ENCODE measurements at places on chromosomes 13 and 19.

DNA sequence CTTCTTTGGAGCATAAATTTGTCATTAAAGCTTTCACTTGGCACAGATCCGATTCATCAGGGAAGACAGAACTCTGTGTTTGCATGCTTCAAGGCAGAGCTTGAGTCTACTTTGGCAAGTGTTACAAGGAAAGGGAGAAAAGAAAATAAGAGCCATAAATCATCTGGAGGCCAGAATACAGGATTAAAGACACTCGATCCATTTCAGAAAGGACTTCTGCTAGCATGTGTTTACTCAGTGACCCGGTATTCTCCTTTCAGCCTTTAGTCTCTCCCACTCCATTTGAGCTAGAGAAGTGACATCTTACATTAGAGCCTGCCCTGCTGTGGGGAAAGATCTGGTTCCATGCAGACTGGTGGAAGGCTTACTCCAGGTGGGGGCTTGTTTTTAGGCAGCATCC is 306.4 kb downstream of the KLF5 start:
- DNase-seq, result peak; percentile 13

DNA sequence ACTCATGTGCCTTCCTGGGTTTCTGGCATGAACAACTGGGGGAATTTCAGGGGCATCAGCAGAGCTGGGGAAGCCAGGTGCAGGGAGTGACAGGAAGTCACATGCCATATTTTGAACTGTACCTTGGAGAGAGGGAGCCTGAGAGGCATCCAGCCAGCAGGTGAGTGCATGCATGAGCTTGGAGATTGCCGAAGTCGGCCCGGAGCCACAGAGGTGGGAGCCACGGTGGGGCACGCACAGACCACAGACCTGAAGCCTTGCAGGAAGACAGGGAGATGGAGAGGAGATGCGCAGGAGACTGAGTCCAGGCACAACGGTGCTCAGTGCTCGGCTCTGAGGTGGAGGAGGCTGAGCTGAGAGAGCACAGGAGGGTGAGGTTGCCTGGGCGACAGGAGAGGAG is 55.1 kb downstream of the CDADC1 start:
- DNase-seq, result no peak

DNA sequence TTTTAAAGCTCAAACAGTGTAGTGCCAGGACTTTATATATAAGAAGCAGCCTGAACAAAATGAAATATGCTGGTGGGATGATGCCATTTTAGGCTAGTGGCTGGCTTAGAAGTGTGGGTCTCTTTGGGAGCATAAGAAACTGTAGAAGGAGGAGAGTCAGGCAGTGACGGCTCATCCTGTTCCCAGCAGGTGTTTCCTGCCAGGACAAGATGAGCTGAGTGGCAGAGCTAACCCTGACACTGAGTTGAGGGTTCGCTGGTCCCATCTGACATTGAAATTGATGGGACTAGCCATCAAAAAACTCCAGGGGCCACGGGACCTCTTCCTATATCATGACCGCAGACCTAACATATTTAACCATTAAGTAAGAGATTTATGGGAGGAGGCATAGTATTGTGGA is 51.3 kb downstream of the ESD start:
- no peak for DNase-seq

GRCh38 chr19:50427997-50428425 is 4.7 kb upstream of the MYBPC2 start:
- peak; percentile 17 for DNase-seq

- DNase-seq, result no peak
Observed at GRCh38 chr13:77384999-77385398, 58.1 kb upstream of the MYCBP2 start.

- DNase-seq, result no peak
Observed at GRCh38 chr13:48679941-48680680, 26.4 kb downstream of the CYSLTR2 start.

GRCh38 chr13:95129004-95129403 is 172.2 kb downstream of the ABCC4 start:
- no peak for DNase-seq

GRCh38 chr13:76164290-76164689 is 528.2 kb downstream of the LMO7 start:
- no peak for DNase-seq

GRCh38 chr19:58492265-58492664 is 16.1 kb downstream of the ZNF446 start:
- no peak for DNase-seq

GRCh38 chr13:46278474-46278873 is 66.7 kb downstream of the LRRC63 start:
- no peak for DNase-seq

- no peak for DNase-seq
Observed at GRCh38 chr13:114057166-114058050, 75.0 kb downstream of the RASA3 start.

DNA sequence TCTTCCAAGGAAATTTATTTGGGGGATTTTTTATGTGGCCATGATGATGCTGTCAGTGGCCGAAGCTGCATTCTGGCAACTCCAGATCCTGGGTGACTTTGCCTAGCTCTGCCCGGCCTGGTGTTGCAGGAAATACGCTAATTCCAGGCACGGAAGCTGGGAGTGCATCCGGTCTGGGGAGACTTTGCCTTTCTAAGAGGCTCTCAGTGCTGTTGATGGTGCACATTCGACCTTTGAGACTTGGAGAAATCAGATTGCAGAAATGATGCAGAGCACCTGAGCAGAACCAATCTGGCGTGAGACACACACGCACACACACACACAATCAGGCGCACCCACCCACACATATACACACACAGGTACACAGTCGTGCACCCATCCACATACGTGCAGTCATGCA is 5.9 kb upstream of the TMEM255B start:
- no peak for DNase-seq

GRCh38 chr13:21061029-21061763 is at the start of gene LATS2:
Gene LATS2, minus strand, starts transcription at chr13:21061586. Its CDS starts 15,560 bp downstream, at chr13:21046026.
- peak; percentile 92 for DNase-seq

DNA sequence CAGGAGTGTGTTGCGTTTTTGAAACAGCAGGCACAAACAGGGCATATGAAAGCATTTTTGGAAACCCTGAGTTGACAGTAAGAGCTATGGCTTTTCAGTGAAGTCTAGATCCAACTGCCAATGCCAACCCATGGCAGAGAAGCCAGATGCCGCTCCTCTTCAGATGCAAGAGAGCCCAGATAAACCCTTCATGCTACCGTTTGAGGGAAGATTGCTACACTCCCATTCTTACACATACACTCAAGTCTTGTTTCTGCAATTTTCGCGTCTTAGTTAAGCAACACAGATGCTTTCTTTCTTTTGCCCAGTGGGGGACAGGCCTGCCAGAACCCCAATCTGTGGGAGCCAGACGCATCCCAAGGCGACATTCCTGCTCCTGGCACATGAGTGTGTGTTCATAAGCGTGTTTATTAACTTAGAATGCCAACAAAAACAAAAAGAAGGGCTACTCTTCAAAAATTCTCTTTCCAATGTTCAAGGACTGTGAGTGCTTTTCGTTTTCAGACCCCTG is 10.4 kb downstream of the BORCS8 start:
- DNase-seq, result no peak

- no peak for DNase-seq
Observed at GRCh38 chr13:112131081-112131712, 64.2 kb downstream of the SOX1 start.

DNA sequence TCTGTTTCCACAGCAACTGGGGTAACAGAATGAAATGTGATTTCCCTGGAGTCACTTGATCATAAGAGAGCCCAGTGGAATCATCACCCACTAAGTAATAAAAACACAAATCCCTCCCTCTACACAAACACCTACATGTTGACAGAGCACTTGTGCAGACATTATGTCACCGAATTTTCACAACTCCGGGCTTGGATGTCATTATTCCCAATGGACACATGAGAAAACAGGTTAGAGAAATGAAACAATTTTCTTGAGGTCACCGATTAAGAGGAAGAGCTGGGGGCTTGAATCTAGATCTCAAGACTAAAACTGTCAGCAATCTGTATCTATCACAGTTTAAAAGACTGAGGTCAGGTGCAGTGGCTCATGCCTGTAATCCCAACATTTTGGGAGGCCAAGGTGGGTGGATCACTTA is 3.1 kb downstream of the XRCC1 start:
- no peak for DNase-seq

DNA sequence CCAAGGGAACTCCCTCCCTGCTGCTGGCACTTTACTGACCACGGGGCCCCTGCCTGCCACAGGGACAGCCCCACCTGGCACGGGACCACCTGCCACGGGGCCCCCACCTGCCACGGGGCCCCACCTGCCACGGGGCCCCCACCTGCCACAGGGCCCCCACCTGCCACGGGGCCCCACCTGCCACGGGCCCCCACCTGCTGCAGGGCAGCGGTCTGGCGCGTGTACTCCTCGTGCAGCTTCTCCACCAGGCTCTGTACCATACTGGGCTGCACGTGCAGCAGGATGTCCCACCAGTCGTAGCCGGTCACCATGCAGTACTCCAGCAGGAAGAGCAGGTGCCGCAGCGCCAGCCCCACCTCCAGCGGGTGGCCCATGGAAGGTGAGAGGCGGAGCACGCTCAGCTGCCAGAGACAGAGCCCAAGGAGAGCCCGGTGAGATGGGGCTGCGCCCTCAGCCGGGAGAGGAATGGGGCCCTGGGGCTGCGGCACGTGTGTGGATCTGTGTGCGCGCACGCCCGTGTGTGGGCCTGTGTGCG is 16.1 kb downstream of the MED16 start:
- no peak for DNase-seq

GRCh38 chr13:107395927-107396662 is 819.2 kb downstream of the LIG4 start:
- no peak for DNase-seq

DNA sequence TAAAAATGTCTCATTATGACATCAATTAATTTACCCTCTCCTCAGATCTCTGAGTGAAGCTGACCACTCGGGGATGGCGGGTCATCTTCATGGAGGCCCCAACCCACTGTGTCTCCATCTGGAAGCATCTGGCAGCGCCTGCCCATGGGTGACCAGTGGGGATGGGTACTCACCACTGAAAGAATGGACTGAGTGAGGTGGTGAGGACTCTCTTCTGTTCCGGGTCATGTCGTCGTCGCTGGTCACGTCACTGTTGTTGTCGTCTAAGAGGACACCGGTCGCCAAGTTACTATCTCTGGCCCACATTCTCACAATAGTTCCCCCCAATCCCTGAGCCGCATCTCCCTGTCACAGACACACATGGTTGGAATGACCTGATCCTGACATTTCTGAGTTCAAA is 17.1 kb downstream of the PEG3 start:
- no peak for DNase-seq

- no peak for DNase-seq
Observed at GRCh38 chr13:83007226-83007625, 875.0 kb downstream of the SLITRK1 start.

DNA sequence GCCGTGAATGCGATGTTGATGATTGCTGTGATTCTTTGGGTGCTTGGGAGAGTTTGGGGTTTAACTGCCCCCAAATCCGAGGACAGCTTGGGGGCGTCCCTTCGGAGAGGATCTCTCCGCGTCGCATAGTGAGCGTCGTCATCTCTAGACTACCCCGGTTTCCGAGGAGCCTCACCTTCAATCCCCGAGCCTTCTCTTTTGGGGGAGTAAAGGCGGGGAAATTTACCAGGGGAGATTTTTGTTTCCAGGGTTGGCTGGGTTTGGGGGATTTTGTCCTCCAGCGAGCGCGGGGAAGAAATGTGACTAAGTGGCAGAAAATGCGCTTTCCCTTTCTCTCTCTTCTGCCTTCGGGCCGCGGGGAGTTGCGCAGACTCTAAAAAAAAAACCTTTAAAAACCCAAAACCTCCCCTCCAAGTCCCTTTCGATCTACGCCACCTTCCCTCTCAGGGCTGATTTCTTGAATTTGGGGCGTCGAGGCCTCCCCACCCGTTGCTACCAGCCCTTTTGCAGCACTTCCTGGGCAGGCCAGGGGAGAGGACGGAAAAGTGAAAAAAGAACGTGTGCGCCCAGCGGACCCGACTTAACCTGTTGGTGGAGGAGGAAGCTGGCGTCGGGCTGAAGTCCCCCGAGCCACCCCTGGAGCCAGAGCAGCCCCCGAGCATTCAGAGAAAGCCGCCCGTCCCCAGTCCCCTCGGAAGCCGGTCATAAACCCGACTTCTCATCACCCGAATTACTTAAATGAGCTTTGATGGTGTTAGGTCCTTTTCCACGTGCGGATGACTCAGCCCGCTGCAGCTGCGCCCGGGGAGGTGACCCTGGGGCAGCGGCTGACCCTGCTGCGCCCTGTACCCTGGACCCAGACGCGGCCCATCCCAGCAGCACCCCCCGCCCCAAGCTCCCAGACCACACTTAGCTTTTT is 17.7 kb downstream of the NFIX start:
- peak; percentile 79 for DNase-seq

- DNase-seq, result no peak
Observed at GRCh38 chr13:50400035-50400726, 384.9 kb downstream of the KCNRG start.

- no peak for DNase-seq
Observed at GRCh38 chr13:23792680-23793079, 96.5 kb downstream of the MIPEP start.

- DNase-seq, result no peak
Observed at GRCh38 chr13:97878431-97879375, 74.8 kb upstream of the IPO5 start.

- no peak for DNase-seq
Observed at GRCh38 chr19:13748169-13748828, 16.0 kb upstream of the MRI1 start.

DNA sequence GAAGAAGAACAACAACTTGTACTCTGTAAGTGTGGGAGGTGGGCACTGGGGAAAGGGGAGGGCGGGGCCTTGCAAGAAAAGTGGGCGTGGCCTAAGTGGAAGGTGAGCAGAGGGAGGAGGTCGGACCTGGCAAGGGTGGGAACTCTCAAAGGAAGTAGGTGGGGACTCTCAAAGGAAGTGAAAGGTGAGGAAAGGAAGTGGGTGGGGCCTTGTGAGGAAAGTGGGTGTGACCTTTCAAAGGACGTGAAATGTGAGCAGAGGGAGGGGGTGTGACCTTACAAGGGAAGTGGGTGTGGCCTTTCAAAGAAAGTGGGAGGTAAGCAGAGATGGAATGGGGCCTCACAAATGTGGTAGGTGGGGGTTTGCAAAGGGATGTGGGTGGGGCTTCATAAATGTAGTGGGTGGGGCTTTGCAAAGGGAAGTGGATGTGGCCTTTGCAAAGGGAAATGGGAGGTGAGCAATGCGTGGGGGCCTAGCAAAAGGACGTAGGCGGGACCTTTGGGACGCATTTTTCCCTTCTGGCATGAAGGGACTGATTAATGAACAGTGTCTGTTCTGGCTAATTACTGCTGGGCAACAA is 25.9 kb downstream of the ACSBG2 start:
- DNase-seq, result peak; percentile 43

DNA sequence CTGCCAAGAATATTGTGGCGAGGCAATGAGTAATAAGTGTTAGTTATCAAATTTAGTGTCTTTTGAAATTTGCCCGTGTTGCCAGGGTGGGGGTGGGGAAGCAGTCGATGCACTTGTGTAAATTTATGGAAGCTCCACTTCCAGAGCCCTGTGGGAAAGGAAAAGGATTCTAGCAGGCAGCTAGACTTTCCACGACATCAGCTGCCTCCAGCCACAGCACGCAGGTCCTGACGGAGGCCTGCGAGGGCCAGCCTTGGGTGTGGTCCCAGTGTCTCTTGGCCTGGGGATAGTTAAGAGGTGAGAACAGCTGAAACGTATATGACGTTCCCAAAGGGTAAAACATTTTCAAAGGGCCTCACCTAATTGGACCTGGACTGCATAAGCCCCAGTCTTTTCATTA is 433.0 kb downstream of the TSHZ3 start:
- no peak for DNase-seq

Data from RWPE1 (cell line).